ENCODE measurements at places on chromosomes 4 and X.

GRCh38 chrX:96447161-96447560 lies 237.5 kb upstream of the DIAPH2 start:
- DNase-seq: no peak

DNA sequence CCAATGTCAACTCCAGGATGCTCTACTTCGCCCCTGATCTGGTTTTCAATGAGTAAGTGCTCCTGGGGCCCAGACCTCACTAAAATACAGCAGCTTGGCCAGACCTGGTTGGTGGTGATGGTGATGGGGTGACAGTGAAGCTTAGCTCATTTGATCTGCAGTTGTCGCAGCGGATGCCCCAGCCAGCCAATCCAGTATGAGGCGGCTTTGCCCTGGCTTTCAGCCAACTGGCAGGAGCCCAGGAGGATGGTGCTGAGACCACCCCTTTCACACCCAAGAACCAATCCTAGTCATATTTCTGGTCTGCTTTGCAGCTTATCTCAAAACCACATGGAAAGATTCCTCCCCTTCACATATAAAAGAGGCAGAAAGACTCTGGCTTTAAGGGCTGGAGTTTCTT lies 173.8 kb downstream of the AR start:
- DNase-seq: no peak

- no peak for DNase-seq
Measured at GRCh38 chr4:109315341-109315740, 12.9 kb upstream of the COL25A1 start.

DNA sequence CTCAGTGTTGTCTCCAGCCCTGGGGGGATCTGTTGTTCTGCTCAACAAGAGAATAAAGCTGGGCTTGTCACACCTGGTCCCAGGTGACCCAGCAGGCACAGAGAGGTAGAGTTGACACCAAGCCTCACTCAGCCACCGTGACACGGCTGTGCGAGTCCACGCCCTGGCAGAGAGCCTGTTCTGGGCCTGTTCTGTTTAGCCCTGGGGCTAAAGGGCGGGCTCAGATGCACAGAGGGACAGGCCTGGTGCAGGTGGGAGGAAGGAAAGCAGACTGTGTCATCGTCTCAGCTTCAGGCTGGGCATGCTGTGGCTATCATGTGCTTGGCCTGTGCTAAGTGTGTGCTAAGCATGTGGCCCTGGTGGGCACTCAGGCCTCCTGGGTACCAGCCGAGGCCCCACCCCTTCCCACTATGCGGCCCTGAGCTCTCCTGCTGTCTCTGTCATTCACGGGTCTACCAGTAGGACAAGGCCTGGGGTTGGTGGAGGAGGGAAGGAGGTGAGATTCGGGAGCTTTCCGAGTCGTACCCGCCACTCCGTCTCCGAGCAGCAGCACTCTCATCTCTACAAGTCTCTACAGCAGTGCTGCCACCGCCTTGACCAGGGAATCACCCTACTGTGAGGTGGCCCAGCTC lies 10.8 kb downstream of the WFS1 start:
- no peak for DNase-seq

DNA sequence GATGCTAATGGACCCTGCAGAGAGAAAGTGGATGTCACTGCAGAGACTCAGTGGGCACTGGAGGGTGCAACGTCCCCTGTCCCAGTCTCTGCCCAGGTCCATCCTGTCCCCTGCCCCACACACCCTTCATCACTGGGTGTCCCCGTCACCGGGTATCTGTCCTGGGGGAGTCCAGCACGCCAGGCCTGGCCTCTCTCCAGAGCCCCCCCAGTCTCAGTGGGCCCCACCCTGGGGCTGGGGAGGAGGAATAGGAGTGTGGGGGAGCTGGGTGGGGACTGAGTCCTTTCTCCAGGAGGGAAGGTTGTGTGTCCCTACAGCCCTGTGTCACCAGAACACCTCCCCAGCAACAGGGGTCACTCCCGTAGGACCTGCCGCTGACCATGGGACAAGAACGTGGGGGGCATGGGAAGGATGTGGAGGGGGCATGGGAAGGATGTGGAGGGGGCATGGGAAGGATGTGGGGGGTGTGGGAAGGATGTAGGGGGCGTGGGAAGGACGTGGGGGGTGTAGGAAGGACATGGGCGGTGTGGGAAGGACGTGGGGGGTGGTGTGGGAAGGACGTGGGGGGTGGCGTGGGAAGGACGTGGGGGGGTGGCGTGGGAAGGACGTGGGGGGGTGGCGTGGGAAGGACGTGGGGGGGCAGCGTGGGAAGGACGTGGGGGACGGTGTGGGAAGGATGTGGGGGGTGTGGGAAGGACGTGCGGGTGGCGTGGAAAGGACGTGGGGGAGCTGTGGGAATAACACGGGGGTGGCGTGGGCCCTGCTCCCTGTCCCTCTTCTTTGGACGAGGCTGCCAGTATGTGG lies 21.0 kb upstream of the SPON2 start:
- peak; percentile 22 for DNase-seq
